ENCODE measurements at places on chromosomes 12 and 14. TPM values are rescaled to one million over a fixed set of nuclear protein-coding genes. Genes with fewer than 3 reads are reported as not detected.

- no peak for DNase-seq
These were observed 1111.5 kb downstream of the TRHDE start for GRCh38 chr12:73383584-73384222.

GRCh38 chr12:121805171-121806008 is 1.6 kb downstream of the SETD1B start:
- DNase-seq = no peak

BLTP3B gene
- total RNA-seq = 25.2 TPM

GABARAPL1 gene
- total RNA-seq = 154 TPM

DNA sequence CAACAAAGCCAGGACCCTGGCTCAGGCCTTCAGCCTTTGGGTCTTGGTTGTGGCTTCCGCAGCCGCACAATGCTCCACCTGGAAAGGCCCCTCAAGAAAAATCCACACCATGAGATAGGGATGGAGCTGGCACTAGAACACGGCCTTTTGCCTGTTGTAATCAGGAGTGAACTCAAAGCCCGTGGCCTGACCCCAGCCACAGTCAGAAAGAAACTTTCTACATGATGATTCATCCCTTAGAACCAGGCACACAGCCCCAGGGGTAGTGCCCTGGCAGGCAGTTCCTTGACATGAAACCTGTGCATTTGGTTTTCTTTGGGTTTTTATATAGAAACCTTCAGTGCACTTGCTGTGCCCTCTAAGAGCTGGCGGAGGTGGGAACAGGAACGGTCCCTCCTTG is 5.1 kb downstream of the CLMN start:
- no peak for DNase-seq

DNA sequence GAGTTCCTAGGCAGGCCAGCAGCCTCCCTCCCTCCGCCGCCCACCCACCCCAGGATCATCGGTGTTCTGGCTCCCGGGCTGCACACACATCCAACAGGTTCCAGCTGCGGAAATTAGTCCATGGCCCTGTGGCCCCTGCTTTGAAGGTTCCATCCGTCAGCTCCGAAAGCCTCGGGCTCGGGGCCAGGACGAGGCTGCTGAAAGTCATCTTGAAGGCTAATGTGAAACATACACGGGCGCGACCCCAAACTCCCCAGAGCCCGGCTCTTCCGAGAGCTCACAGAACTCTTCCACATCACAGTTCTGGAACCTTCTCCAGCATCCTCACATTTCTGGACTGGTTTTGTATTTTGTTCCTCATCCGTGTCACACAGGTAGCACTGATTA is 19.8 kb downstream of the KDM2B start:
- DNase-seq = no peak

LYZ gene
- total RNA-seq = 1,541 TPM

GRCh38 chr14:101454229-101454628 is 107.1 kb upstream of the DIO3 start:
- DNase-seq = no peak

SMIM41 gene
- 0.46 TPM for total RNA-seq
